ENCODE measurements at places on chromosomes 1 and 21. TPM values are rescaled to one million over a fixed set of nuclear protein-coding genes. Genes with fewer than 3 reads are reported as not detected.

Gene OR2AK2
- not detected for total RNA-seq

Gene LCE1C
- total RNA-seq: not detected

Gene KCNJ9
- not detected for total RNA-seq

Gene RGS13
- 0.07 TPM for total RNA-seq

Gene FASLG
- total RNA-seq: 5.2 TPM
